ENCODE measurements at places on chromosomes 4 and X.

DNA sequence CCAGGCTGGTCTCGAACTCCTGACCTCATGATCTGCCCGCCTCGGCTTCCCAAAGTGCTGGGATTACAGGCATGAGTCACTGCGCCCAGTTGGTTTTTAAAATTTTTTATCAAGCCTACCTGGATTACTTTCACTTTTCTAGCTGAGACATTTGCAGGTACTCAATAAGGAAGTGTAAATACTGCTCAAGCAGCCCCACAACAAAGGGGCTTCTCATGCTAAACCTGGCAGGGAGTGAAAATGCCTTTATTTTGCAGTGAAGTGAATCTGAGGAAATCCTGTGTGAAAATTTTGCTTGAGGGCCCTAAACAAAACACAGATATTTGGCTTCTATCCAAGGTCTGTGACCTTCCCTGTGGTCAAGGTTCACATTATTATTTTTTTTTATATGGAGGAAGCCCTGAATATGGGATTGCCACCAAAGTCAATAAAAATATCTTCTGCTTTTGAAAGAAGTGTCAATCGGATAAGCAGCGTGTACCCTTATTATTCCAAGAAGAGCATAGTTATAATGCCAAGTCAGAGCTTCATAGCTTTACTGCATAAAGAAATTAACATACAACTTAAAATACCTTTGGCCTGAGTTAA is 481.0 kb downstream of the SH2D1A start:
- DNase-seq: no peak

GRCh38 chr4:66602622-66603021 is 932.3 kb upstream of the EPHA5 start:
- no peak for DNase-seq

GRCh38 chr4:3792813-3793212 is 26.6 kb downstream of the ADRA2C start:
- no peak for DNase-seq

GRCh38 chr4:1832690-1833089 is 23.3 kb downstream of the LETM1 start:
- no peak for DNase-seq

DNA sequence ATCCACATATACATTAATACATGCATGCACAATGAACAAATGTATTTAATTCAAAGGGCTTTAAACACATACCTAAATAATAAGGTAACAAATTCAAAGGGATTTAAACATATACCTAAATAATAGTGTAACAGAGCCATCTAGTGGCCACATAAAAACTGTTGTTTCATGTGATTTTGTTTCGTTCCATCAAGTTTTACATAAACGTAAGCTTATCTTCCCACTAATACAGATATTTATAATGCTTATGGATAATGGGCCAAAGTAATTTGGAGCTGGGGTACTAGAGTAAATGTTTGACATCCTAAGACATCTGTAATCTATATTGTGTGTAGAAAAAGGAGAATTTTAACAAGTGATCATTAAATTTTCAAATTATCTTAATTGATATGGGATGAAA is 82.3 kb downstream of the PRSS12 start:
- DNase-seq: peak; percentile 85

GRCh38 chr4:26751004-26751403 is 109.6 kb upstream of the STIM2 start:
- DNase-seq: no peak

GRCh38 chr4:108828620-108829019 is 65.8 kb upstream of the ETNPPL start:
- DNase-seq: no peak

DNA sequence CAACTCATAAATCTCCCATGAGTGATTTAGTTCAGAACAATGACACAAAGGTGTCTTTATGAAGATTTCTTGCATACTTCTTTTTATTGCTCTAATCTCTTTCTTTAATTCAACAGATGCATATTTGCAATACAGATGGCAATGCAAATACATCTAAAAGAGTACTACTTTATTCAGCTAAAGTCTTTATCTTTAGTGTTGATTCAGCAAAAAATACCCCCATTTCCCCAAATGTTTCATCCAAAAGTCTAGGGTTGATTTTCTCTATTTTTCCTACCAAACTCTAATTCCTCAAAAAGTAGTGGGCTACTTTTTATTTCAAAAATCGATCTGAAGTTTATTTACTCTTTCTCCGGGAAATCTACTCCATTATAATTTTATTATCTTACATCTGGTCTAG is 1055.2 kb downstream of the STIM2 start:
- no peak for DNase-seq

Measured in SK-N-MC (cell line).